ENCODE measurements at places on chromosomes 13 and 19.

DNA sequence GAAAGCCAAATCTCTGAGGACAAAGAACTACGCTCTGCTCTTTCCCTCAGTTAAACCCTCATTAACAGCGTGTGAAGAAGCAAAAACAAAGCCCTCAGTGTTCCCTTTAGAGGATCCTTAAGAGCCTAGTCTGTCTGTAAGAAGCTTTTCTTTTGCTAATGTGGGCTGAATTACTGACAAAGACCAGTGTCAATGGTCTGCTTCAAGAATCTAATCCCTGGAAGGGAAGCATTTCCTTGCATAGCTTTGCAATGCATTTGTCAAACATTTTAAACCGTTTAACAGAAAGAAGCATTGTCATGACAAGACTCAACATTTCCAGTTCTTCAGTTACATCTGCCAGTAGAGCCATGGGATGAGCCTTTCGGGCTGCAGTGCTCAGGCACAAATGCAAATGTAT, 64.9 kb downstream of the EDNRB start:
- no peak for DNase-seq

- DNase-seq, result no peak
These were observed 580.1 kb downstream of the GPC5 start for GRCh38 chr13:91978571-91978970.

- DNase-seq, result peak; percentile 22
These were observed 995 bp upstream of the MKNK2 start for GRCh38 chr19:2051773-2052704.

- DNase-seq, result peak; percentile 72
These were observed 23.7 kb downstream of the SLC6A16 start for GRCh38 chr19:49301165-49301865.

DNA sequence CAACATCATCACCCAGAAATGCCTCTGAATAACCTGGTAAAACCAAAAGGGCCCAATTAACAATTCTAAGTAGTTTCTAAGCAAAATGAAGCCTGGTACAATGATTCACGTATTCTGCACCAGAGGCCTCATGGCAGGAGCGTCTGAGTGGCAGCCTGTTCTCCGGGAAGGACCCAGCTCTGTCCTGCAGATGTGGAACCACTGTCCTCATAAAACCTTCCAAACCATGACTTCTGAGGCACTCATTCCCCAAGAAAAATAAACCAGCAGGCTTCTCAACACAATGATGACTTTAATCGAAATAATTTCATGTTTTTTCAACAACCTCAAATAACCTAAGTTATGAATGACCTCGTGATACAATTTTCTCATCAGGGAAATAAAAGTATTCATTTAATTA, 89.9 kb downstream of the STK24 start:
- no peak for DNase-seq

GRCh38 chr19:10180459-10180858, 14.3 kb downstream of the DNMT1 start:
- no peak for DNase-seq

GRCh38 chr19:20858861-20859260, 64.2 kb upstream of the ZNF85 start:
- no peak for DNase-seq

- DNase-seq, result no peak
These were observed 214.0 kb upstream of the SOX1 start for GRCh38 chr13:111852725-111853518.

DNA sequence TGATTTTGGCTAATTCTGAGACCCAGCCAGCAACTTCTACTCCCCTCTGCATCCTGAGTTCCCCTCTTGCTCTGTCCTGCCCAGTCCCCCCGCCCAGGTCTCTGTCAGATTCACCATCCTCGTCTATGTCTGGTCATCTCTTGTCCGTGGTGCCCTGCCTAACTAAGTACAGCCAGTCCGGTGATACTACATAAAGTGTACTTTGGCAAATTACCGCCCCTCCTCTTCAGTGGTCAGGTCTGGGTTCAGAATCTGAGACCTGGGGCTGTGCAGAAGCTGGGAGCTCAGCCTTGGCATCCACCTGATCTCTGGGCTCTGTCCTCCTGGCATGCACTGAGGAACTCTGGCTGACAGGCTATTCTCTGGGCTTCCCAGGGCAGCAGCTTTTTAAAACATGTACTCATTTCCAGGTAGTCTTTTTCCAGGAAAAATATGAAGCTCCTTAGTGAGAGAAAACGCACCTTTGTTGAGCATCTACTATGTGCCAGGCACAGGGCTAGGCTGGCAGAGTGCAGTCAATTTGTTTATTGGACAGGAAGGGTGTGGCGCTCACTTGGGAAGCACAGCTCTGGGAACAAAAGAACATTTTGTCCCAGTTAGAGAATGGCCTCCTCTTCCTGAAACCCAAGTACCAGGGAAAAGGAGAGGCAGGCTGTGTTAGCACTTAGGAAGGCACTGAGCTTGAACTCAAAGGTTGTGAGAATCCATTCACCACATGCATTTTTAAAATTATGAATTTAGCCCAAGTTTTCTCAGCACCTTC, 88.9 kb downstream of the TSHZ3 start:
- no peak for DNase-seq

DNA sequence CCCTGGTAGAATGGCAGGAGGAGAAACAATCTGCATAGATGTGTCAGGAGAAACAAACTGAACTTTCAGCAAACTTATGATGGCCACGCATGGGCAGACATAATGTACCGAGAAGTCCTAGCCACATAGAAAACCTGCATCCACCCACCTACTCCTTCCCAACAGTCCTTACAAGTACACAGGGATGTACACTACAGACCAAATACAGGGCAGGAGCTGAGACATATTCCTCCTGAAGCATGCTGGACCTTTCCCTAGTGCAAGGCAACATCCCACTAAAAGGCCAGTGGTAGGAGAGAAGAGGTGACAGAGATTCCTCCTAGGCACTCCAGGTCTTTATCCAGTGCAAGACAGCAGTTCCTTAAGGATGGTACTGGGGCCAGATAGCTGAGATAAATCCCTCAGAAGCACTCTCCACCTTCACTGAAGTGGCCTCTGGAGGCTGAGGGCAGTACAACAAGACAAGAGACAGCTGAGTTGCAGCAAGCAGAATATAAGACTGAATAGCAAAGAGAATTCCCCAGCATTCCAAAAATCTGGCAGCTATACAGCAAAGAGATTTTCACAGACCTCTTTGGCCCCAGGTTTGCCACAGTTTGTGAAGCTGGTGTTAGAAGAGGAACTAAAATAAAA, 18.3 kb downstream of the VWA8 start:
- peak; percentile 31 for DNase-seq

DNA sequence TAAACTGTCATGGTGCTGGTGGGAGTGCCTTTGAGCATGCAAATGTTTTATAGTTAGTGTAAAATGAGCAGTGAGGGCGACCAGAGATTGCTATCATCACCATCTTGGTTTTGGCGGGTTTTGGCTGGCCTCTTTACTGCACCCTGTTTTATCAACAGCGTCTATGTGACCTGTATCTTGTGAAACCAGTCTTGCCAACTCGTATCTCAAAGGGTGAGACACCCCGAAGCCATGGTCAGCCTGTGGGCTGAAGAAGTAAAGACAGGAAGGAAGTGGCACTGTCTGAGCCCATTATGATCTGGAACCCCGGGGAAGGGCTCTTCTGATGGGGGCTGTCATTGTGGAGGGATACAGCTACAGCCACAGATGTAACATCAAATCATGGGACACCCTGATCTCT, 81.5 kb upstream of the FAM216B start:
- DNase-seq, result no peak

DNA sequence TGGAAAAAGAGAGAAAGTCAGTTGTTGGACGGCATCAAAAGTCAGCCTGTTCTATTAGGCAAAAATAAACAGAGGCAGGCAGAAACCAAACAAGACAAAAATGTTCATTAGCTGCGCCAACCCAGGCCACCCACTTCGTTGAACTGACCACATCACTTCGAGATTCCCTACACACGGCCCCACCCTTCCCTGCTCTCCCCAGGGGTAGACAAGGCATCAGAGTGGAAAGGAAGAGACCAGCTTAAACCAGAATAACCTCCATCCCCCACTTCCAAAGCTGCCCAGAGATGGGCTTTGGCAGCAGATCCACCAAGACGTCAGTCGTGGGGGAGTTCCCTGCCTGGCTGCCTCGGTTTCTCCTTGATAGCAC, 204.6 kb upstream of the TSHZ3 start:
- DNase-seq, result no peak

DNA sequence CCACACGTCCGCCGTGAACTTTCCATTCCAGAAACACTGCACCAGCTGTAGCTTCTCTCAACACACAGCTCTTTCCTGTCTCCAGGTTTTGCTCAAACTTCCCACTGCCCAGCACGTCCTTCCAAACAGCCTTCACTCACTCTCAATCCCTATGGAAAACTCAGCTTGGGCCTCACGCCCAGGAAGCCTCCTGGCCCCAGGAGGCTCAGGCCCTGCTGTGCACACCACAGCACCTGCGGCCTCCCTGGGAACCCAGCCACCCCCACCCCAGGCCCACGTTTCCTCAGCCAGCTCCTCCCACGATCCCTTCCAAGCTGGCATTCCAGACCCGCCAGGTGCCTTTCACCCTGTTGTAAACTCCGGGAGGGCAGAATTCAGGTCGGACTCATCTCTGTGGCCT, 35.2 kb downstream of the C13orf46 start:
- no peak for DNase-seq

DNA sequence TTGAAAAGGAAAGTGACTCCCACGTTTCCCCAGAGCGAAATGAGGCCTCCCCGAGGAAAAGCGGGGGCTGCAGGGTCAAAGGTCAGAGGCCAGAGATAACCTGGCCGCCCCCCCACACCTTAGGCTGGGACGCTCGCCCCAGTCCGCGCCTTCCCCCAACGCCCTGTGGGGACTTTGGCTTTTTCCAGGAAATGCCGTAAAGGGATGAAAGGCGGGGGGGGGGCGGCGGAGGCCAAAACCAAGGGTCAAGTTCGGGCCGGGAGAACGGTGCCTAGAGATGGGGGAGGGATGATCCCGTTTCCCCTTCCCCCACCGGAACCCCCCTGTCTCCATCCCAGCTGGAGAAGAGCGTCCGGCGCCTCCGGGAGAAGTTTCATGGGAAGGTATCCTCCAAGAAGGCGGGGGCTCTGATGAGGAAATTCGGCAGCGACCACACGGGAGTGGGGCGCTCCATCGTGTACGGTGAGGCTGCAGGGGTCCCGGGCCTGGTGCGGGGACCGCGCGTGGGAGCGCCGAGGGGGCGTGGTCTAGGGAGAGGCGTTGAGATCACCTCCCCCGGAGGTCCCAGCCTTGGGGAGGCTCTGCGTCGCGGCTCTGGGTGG, 575 bp downstream of the SHFL start:
- DNase-seq, result no peak

GRCh38 chr19:3784607-3785450, 1.4 kb downstream of the MATK start:
- DNase-seq, result no peak
